ENCODE measurements at places on chromosomes 2 and 18. TPM values are rescaled to one million over a fixed set of nuclear protein-coding genes. Genes with fewer than 3 reads are reported as not detected.

GRCh38 chr2:218471036-218471435 is 52.1 kb downstream of the VIL1 start:
- no peak for DNase-seq

DNA sequence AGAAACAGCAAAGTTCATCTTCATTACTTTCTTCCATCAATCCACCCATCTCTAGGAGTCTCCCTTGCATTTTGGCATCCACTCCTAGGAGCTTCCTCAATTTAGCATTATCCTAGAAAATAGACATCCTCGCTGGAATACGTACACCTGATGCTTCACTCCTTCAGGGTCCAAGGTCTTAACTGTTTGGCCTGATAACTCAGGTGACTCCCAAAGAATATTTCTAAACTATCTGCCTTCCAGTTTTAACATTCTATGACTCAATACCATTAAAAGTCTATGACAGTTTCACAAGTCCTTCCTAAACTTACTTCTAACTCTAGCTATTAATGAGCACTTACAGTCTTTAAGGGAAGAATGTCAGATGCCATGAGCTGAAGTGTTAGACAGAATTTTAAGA is 26.5 kb upstream of the TLK1 start:
- no peak for DNase-seq

- no peak for DNase-seq
Observed at GRCh38 chr18:59744271-59744721, 47.1 kb upstream of the CCBE1 start.

DNA sequence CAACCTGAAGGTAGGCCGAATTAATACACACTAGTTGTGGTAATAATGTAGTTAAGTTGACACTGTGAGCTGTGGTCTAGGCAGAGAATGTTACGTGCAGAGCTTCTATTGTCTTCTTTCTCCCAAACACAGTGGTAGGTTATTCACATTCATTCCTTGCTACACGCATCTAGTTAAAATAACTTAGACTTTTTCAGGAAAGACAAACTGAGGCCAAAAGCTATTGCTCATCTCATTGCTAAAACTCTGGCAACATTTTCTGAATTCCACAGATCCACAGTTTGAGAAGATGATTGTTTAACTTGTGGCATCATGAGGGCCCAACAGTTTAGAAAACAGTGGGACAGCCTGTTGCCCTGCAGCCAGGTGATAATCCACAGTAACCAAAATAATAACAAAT is 850.4 kb upstream of the FSHR start:
- no peak for DNase-seq

GRCh38 chr2:241762321-241762932 is 14.2 kb upstream of the GAL3ST2 start:
- no peak for DNase-seq

Gene PECR
- polyA plus RNA-seq: 54.7 TPM

GRCh38 chr2:19458427-19459003 is 100.1 kb upstream of the OSR1 start:
- DNase-seq: no peak

DNA sequence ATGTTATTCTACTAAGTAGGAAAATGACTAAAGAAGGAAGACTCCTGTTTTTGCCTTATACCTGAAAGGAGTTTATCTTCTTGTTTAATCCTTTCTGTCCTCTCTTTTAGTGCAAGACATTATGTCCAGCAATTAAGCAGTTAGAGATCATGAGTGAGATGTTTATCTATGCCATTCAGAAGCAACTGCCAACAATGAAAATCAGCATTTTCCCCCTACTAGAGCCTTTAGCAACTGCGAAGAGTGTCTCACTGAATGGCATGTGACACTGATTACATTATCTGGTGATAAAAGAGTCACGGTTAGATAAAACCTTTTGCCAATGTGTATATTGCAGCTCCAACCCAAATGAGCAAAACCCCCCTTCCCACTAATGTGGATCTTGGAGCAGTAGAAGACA is 357.7 kb upstream of the SYT4 start:
- no peak for DNase-seq

Gene HOXD3
- polyA plus RNA-seq: 28.9 TPM

DNA sequence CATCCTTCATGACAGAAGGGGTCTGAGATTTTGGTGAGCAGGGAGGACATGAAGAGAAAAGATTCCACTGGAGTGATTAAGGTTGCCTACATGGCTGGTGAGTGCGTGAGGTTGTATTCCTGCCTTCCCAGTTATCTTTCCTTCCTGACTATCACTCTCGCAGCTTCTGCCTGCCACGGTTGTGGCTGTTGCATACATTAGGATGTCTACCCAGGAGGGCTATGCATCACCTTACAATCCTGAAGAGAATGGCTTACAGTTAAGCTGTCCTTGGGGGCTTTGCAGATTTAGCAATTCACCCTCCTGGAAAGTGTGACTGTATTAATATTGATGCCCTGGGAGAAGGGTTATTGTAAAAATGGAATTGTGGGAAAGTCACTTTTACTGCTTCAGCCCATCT is 571.0 kb downstream of the TSN start:
- no peak for DNase-seq

Gene DLGAP1
- 5.1 TPM for polyA plus RNA-seq

- no peak for DNase-seq
Observed at GRCh38 chr2:27497288-27497627, 619 bp downstream of the GCKR start.

DNA sequence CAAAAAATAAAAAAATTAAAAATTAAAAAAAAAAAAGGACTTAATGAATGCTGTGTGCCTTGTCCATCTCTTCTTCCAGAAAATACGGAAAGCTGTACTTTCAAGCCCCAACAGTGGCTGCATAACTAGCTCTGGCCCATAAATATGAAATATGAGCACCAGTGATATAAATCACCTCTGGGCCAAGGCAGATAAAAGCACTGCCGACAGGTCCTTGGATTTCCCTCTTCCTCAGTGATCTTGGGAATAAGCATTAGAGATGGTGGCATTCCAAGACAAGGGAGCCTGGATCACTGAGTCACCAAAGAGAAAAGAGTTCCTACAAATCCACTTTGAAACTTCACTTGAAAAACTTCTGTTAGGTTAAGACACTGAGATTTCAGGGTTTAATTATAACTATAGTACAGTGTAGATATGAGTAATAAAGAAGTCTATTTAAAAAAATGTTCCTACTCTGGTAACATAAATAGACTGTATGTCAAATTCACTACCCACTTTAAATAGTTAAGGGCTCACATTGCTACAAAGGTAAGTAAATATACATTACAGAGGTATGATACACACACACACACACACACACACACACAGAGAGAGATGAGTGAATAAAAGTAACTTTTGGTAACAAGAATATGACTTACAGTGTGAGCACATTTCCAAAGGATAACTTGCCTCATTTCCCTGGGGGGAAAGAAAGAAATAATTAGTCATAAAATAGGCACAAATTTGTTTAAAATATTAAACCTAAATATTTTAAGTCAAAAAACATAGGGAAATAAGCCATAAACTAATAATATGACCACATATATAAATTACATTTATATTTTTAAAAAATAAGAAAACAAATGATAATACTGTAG is 35.6 kb downstream of the PPP3R1 start:
- peak; percentile 12 for DNase-seq

DNA sequence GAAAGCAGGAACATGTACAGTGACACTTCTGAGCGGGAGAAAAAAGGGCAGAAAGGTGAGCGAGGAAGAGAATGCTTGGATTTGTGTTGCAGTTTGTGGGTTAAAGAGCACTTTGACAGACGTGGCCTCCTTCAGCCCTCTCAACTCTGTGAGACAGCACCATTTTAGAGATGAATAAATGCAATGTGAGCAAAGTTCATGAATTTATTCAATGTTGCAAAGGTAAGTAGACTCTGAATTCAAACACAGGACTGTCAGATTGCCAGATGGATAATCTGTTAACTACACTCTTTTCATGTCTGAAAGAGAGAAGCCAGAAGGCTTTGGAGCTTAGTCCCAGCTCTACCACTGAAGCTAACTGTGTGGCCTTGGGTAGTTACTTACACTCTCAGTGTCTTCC is 47.7 kb downstream of the BOD1L2 start:
- DNase-seq: no peak

Gene PLCD4
- polyA plus RNA-seq: 8.2 TPM

GRCh38 chr2:217857624-217858506 is 144.9 kb downstream of the TNS1 start:
- no peak for DNase-seq

- peak; percentile 37 for DNase-seq
Observed at GRCh38 chr2:224650815-224651439, 65.2 kb downstream of the CCDC195 start.

GRCh38 chr2:168912901-168913369 is 11.8 kb downstream of the G6PC2 start:
- DNase-seq: no peak

GRCh38 chr2:71595569-71595968 is 142.2 kb downstream of the DYSF start:
- DNase-seq: no peak

Gene REG1B
- polyA plus RNA-seq: not detected

- no peak for DNase-seq
Observed at GRCh38 chr2:96853321-96853720, 4.5 kb downstream of the ANKRD39 start.

- peak; percentile 59 for DNase-seq
Observed at GRCh38 chr2:21317131-21317530, 193.4 kb downstream of the TDRD15 start.

GRCh38 chr18:47346016-47346415 is 94.6 kb upstream of the SKOR2 start:
- DNase-seq: no peak

DNA sequence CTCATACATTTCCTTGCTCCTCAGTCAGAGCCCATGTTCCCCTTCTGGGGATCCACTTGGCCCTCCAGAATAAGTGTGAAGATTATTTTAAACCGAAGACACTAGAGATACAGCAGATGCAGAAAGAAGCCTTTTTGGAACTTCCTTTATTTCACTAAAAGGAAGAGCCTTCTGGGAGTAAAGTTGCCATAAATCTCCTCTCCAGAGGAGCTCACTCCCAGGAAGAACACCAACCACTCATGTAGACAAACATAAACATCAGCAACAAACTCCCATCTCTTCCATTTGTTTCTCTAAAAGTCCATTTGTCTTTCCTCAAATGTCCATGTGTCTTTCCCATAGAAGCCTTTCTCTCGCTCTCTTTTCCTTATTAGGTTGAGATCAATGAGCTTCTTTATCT is 62.4 kb upstream of the MSH6 start:
- DNase-seq: peak; percentile 19

- DNase-seq: no peak
Observed at GRCh38 chr2:61318553-61318952, 152.3 kb downstream of the USP34 start.

GRCh38 chr2:26564121-26564644 is 77.0 kb downstream of the CIB4 start:
- DNase-seq: no peak

DNA sequence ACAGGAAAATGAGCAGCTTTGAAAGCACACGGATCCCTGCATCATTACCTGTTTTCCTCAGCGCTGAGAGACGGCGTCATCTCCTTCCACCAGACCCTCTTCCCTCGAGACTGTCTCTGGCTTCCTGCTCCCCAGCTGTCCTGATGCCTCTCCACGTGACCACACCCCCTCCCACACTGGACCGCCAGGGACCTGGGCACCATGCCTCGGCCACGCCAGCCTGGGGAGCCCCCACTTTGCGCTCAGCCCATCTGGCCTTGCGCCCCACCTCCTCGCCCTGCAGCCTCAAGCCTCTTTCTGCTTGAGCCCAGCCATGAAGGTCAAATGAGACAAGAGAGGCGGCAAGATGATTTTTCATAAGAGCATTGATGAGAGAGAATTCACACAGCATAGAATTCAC is 66.0 kb upstream of the ACKR3 start:
- no peak for DNase-seq

Gene GCKR
- 0.10 TPM for polyA plus RNA-seq

DNA sequence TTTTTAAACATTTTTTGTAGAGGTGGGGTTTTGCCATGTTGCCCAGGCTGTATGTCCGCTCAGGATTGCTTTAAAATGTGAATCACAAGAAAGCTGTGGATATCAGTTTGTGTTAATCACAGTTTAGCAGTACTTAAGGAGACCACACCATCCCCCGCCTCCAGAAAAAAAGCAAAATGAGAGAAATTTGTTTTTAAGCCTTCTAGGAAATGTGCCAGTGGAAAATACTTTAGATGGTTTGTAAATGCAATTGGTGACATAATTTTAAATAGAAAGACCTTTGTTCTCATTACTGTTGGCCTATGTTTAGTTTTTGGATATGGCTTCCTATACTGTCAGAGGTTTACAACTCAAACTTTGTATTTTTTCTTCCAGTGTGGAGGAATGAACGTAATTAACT is 27.0 kb downstream of the GCA start:
- no peak for DNase-seq
